ENCODE measurements at places on chromosomes 2 and 18.
A peak's percentile ranks its signal among the peaks of the same experiment; 100 is the strongest.

DNA sequence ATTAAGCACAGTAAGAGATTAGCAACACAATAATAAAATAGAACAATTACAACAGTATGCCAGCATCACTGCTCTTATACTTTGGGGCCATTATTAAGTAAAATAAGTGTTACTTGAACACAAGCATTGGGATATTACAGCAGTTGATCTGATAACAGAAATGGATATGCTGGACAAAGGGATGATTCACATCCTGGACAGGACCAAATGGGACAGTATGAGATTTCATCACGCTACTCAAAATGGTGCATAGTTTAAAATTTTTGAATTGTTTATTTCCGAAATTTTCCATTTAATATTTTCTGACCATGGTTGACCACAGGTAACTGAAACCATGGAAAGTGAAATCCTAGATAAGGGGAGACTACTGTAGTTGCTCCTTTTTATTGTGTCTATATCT is 138.2 kb downstream of the UBR3 start:
- no peak for DNase-seq

DNA sequence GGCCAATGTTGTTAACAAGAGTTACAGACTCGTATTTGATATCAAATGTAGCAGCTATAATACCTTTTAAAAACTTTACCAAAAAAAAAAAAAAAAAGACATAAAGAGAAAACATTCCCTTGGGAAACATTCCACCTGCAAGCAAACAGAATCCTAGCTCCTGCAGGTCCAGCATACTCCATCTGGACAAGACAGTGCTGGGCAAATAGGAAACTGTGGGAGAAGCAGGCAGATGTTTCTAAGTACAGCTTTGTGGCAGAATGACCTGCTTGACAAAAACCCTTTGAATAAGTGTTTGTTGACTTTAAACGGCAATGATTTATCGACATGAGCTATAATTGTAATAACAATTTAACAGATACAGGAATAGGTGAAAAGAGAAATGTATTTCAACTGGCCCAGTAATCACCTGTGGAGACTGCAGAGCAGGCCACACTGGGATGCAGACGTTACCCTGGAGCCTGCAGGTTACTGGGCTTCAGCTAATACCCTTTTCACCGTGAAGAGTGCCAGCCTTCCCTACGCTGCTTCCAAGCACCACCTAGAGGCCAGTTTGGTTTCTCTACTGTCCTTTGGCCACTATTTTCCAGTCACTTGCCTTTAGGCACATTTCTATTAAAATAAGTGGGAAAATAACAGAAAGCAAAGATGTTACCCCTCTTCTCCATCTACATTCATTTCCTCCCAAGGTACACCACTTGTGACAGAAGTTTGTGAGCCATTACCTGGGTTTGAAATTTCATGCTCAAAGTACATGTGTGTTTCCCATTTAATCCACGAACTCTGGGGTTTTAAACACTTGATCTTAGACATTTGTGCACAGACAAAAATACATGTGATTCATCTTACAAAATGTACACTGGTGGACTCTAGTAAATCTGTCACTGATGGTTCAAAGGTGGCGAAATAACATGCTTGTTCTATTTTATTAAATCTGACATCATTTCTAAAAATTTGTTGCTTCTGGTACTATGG is 96.9 kb upstream of the ZNF397 start:
- peak; percentile 45 for DNase-seq

- no peak for DNase-seq
Observed at GRCh38 chr2:121809607-121810006, 54.2 kb downstream of the TSN start.

DNA sequence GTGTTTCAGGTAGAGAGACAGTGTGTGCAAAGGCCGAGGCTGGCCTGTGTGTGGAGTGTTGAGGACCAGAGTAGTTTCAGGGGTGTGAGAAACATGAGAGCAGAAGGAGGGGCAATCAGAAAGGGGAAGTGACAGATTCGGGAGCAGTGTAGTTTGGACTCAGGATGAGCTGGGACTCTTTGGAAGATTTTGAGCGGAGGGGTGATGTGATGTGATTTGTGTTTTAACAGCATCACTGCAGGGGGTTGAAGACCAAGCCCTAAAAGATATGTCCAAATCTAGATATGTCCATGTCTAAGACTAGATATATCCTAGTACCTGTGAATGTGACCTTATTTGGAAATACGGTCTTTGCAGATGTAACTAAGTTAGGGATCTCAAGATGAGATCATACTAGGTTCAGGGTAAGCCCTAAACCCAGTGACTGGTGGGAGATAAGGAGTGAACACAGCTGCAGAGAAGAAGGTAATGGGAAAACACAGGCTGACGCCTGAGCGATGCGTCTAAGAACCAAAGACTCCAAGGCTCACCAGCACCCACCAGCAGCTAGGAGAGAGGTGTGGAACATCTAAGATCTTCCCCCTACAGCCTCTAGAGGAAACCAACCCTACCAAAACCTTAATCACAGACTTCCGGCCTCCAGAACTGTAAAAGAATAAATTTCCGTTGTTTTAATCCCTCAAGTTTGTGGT is 38.5 kb upstream of the MYO3B start:
- no peak for DNase-seq

DNA sequence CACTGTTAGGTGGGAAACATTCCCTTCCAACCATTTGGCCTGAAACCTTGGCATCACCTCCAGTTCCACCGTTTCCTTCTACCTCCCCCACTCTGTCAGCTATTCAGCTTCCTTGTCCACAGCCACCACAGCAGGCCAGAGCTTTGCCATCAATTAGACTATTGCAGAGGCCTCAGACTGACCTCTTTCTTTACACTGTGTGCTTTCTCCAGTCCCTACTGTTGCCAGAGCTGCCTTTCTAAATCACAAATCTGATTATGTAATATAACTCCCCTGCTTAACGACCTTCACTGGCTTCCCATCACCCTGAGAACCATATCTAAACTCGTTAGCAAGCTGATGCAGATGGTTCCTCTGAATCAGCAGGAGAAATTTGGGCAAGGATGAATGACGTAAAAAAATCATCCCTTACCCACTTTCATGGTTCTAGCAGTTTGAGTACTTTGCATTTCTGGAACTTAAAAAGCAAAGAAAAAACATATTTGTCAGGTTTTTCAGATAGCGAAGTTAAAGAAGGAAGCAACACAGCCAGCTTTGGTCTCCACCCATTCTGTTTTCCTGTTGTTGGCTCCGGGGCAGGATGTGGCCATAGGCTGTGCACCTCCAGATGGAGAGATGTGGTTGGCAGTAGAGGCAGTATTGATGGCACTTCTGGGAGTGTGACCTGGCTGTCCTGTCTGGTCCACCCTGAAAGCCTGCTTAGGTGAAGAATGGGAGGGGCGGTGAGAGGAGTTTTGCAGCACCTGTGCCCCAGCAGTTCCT is 422.1 kb downstream of the PARD3B start:
- no peak for DNase-seq

DNA sequence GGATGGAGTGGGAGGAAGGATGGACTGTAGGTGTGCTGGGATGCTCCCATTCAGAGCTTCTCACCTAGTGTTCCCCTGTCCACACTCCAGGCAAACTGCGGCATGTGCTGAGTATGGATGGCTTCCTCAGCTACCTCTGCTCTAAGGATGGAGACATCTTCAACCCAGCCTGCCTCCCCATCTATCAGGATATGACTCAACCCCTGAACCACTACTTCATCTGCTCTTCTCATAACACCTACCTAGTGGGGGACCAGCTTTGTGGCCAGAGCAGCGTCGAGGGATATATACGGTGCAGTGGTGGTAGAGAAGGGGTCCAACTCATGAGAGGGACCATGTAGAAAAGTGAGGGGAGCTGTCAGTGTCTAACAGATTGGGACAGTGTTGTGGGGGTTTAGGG is 20.2 kb downstream of the PLCD4 start:
- DNase-seq: no peak

DNA sequence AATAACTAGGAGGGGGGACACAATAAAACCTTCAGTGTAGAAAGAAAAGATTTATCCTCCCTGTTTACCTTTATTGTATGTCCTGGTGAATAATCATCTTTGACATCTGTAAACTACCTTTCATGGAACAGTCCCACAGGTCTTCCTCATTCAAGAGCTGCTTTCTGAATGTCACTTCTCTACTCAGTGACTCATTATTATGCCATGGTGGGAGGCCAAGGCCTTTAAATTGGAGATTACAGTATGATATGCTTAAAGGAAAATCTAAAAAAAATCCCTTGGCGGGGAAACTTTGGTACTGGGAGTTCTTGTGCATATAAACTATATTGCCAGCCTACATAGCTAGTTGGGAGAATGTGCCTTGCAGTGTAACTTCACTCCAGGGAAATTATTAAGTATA is 713.0 kb downstream of the TDRD15 start:
- DNase-seq: no peak

DNA sequence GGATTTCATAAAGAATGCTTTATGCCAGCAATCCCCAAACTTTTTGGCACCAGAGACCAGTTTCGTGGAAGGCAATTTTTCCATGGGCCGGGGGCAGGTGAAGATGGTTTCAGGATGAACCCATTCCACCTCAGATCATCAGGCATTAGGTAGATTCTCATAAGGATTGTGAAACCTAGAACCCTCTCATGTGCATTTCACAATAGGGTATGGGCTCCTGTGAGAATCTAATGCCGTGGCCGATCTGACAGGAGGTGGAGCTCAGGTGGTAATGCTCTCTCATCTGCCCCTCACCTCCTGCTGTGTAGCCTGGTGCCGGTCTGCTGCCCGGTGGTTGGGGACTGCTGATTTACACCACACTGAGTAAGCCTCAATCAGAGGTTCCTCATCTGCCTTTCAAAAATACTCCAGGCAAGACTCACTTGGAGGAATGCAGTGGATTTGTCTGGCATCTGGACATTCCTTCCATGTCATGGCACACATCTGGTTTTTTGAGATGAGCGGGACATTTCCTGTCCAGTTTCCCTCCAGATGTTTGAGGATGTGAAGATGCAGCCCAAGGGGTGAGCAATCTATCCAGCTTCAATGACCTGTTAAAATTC is 185.8 kb downstream of the VAPA start:
- peak; percentile 22 for DNase-seq

- no peak for DNase-seq
Observed at GRCh38 chr2:117481608-117482007, 332.9 kb upstream of the DDX18 start.

DNA sequence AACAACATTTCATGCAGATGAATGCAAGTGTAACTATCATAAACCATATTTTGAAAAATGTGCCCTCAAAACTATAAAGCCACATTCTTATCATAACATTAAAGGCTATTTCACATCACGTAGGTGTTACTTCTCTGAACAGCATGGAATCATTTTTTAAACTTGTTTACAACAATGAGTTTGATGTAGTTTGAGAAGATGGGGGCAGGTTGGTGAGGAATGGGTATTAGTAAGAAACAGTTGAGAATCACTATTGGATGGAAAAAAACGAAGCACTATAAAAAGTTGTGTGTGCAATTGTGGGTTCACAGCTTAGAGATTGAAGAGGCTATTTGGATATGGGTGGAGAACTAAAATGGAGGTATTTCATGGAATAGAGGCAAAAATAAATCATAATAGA is 569.1 kb downstream of the ARHGAP15 start:
- no peak for DNase-seq

- DNase-seq: no peak
Observed at GRCh38 chr2:129275706-129276105, 703.8 kb upstream of the RAB6C start.

DNA sequence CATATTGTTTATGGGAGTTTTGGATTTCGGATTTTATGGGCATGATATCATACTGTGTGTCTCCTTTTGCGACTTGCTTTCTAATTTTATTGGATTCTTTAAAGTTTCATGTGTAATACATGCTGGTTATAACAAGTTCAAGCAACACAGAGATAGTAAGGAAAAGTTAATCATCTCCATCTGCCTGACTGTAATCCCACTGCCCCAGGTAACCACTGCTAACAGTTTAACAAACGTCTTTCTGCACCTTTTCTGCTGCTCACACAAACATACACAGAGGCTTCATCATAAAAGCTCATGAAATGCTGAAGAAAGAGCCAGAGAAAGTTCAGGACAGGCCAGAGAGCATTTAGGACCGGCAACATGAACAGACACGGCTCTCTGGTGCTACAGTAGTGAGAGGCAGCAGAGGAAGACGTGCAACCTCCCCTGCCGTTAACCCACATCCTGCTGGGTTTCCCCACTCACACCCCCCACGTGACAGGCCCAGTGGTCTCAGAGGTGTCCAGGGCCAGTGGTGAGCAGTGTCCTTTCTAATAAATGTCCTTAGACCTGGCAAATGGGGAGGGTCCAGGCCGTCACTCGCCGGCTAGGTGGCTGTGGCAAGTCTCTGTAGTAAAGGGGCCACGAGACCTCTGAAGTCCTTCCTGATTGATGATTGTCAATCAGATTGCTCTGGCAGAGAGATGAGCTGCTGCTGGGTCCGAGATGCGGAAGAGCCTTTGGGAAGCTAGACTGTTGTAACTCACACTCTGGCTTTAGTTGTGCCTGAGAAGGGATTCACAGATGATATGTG is 43.0 kb upstream of the SLC1A4 start:
- DNase-seq: peak; percentile 63

- DNase-seq: peak; percentile 12
Observed at GRCh38 chr2:133780099-133780996, 212.1 kb upstream of the NCKAP5 start.

DNA sequence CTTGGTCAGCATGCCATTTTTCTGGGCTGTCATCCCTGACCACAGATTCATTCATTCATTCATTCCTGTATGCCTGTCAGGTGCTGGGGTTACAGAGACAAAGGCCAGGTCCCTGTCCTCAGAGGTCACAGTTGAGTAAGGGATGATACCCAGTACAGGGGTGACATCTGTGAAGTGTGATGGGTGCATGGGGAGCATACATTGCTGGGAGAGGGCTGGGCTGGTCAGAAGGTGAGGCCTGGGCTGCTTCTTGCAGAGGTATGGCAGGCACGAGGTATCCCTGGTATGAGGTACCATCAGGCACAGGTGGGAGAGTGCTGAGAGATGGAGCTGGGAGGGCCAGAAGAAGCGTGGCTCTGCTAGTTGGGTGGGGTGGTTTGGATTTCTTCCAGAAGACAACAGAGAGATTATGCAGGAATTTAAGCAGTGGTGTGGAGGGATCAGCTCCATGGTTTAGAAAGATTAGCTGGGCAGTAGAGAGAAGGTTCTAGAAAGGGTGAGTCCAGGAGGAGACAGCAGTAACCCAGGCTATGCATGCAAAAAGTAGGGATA is 181.9 kb upstream of the HAAO start:
- DNase-seq: no peak

DNA sequence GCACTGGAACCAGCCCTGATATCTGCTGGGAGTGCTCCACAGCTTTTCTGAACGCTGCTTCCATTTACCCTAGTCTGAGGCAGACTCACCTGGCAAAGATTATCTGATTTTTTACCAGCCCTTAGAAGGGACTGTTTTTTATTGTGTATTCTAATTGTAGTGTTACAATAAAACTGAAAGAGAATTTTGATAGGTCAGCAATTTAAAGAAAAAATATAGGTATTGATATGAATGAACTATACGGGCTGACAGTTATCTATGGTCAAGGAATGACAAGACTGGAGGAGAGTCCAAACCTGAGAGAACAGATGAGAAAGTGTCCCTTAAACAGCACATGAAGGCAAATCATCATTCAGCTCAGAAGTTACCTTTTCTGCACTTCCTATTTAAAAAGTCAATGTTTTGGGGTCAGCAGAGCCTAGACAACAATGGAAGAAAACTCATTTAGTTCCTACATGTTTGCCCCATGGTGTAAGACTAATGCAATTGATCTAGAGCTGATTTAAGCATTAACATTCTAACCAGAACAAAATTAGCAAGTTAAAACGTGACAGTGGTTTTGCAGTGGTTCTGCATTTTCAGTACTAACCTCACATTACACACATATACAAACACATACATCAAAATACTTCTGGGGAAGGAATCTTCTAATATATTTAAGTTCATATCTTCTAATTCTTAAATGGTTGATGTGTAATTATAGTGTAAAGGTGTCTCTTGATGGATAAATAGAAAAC is 500.9 kb downstream of the TGIF1 start:
- DNase-seq: no peak

GRCh38 chr18:68608851-68609490 is 105.9 kb downstream of the TMX3 start:
- DNase-seq: no peak

All from inflammatory macrophage (primary cell).